ENCODE measurements at places on chromosomes 1 and 21.

DNA sequence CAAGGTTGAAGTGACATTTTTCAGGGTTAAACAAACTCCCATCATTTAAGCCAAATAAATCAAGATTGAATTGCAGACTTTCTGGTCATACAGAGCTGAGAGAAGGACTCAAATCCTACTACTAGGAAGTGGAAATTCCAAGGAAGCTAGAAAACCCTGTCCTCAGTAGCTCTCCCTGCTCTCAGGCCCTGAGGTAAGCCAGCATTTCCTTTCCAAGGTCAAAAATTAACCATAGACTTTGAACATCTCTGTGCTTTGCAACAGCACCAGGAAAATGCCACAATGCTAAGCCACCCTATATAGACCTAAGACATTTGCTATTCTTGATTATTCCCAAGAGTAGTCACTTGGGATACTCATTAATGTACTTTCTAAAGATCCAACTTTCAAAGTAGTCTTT is 45.1 kb downstream of the LUZP1 start:
- DNase-seq: no peak

DNA sequence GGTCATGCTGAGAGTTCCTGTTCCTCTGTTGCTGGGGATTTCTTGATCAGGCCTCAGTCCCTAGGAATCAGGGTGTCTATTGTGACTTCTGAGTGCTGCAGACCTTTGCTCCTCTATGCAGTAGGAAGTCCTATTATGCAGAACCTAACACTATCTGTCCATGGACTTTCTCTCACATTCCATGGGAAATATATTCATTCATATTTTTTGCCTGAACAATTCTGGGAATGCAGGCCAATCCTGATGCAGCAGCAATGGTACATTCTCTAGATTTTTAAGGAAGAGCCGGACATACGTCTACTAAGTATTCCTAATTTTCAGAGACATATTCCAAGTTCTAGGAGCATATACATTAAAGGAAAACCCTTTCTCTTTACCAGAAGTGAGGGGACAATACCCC is 61.1 kb upstream of the C1orf87 start:
- DNase-seq: no peak

DNA sequence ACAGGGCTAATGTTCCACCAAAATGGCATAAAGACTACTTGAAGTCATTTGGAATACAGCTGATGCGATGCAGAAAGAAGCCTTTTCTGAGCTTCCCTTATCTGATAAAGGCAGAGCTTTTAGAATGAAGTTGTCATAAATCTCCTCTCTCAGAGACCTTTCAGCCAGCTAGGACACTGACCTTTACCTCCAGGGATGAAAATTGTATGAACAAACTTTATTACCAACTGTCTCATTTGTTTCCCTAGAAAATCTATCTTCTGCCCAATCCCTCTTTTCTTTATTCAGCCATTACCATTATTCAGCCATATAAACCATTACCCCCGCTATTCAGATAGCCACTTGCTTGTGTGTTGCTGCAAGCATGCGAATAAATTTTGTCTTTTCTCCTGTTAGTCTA is 29.7 kb upstream of the RNF2 start:
- DNase-seq: no peak

- DNase-seq: no peak
Measured at GRCh38 chr1:226980122-226980560, 40.0 kb downstream of the COQ8A start.

DNA sequence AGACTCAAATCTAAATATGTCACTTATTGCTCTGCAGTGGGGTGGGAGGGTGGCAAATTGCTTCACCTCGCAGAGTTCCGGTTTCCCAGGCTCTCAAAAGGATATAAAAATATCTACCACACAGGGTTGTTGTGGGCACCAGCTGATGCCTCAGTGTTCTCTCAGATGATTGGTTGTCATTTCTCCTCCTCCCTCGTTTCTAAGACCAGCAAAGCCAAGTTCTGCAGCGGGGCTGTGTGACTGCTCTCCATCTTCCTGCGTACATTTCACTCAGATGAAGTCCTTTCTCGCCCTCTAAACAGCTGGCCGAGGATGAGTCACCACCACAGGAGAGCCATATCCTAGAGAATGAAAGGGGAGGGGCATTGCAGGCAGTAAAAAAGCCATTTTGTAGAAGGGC is 35.0 kb upstream of the VWA5B1 start:
- DNase-seq: no peak

DNA sequence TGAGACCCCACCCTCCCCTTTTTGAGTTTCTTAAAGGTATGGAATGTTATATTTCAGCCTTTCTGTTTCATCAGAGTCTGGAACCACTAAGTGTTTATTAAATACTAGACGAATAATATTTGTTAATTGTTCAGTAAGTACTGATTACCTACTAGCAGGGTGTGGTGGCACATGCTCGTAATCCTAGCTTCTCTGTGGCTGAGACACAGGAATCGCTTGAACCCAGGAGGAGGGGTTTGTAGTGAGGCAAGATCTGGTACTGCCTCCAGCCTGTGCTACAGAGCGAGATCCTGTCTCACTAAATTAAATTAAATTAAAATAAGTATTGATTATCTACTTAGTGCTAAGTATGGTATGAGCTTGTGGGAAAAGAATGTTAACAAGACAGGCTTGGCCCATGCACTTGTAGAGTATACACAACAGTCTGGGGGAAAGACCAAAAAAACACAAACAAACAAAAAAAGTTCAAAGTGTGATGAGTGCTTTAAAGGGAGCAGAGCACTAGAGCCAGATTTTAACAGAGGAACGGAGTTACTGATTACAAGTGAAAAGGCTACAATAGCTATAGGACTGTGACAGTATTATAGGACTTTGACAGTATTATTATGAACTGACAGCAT is 2.4 kb downstream of the CEPT1 start:
- DNase-seq: no peak

- no peak for DNase-seq
Measured at GRCh38 chr1:193054169-193054675, 4.9 kb downstream of the UCHL5 start.

GRCh38 chr1:118815909-118816308 is 172.2 kb downstream of the TBX15 start:
- no peak for DNase-seq

DNA sequence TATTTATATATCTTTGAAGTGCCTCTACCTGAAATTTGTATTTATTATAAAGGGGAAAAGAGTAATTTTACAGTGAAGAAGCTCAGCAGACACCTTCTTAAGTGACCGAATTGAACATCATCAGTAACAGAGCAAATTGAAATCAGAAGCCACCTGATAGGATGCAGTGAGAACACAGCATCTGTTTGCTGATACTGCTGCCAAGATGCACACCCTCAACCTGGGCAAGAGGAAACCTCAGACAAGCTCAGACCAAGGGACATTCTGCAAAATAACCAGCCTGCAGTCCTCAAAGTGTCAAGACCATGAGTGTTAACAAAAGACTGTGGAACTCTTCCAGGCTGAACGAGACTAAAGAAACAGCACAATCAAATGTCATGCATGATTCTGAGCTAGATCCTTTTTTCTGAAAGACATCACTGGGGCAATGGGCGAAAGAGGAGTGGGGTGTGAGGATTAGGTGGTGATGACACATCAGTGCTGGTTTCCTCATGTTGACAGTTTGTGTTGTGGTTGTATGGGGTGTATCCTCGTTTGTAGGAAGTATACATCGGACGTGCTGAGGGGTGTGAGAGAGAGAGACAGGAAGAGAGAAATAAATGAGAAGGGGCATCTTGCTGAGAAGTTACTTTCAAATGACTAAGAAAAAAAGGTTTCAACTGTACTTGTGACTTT is 103.7 kb downstream of the ABCA4 start:
- no peak for DNase-seq

- no peak for DNase-seq
Measured at GRCh38 chr1:208527156-208527555, 283.0 kb upstream of the PLXNA2 start.

DNA sequence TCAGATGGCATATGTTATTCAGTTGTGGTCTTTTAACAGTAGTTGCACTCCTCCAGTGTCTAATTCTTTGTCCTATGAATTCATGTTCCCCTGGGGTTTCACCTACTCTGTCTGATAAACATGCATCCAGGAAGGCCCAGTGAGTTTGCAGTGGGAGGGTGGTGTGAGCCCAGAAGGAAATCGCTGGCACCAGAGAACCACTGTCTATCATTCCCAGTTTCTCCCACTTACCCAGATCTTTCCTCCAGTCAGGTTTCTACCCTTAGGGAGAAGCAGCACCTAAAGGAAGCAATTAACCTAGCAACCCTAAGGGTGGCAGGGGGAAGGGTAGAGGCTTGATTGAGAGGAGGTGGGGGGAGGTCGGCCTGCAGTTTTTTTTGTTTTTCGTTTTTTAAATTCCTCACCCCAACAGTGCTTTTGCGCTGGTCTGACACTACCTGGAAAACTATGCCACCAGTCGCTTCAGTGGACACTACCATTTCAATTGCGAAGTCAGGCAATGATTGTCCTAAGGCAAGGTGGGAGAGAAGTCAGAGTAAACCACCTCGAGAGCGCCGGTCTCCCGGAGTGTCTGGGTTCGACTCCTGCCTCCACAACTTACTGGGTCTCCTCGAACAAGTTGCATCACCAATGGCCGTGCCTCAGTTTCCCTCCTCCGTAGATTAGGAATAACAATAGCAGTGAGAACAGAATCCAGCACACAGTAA is 766 bp upstream of the SLC44A3 start:
- DNase-seq: no peak

GRCh38 chr1:28070725-28071593 is 17.5 kb downstream of the EYA3 start:
- no peak for DNase-seq

DNA sequence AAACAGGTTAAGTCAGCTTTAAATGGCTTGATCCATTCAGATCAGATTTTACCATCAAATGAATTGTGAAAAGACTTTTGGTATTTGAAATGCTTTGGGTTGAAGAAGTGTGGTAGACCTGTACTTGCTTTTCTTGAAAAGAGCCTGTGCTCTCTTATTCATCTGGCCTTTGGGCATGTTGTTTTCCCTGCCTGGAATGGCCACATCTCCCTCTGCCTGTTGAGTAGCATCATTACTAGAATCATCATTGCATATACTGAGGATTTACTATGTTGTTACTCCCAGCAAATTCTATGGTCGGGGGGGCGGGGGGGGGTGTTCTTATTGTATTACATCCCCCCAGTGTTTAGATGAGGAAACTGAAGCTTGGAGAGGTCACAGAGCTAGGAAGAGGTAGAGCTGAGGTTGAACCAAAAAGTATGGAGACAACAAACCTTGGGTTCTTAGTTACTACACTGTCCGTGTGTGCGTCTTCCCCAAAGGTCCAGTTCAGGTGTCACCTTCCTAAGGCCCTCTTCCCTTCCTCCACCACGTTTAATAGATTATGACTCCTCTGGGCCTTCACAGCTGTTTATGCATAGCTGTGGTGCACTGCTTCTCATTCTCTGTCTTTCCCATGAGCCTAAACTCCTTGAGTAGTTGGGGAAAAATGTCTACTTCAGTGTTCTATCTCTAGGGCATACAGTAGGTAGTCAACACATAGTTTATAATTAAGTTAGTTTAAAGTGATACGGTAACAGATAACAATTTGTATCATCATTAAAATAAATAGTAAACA is 246.4 kb upstream of the HOOK1 start:
- DNase-seq: no peak

DNA sequence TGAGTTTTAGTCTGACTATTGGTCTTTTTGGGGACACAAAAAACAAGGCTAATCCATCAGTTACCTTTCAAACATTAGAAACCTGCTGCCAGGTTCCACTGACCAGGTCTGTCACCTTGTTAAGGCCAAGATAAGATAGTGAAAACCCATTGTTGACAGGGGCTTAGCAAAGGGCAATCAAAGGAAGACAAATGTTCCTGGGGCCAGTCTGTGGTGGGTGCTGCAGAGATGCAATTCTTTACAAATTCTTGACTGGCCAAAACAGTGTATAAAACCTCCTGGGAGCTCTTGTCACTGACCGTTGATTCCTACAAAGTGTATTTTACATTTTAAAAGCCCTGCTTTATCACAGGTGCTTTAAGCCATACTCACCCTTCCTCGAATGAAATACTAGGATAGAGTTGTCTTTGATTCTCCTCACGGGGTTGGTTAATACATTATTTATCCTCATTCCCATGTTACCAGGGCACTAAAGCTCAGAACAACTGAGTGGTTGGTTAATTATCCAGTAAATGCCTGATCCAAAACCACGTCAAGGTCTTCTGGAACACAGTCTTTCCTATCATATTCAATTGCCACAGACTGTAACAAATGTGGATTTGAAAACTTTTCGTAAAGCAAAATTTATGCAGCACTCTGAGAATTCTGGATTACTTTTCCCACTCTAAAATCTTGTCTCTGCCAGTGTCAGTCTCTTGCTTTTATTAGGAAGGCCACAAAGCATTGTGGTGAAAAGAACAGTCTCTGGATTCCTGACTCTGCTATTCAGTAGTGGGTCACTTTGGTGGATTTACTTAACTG is 77.2 kb downstream of the NRIP1 start:
- DNase-seq: no peak

DNA sequence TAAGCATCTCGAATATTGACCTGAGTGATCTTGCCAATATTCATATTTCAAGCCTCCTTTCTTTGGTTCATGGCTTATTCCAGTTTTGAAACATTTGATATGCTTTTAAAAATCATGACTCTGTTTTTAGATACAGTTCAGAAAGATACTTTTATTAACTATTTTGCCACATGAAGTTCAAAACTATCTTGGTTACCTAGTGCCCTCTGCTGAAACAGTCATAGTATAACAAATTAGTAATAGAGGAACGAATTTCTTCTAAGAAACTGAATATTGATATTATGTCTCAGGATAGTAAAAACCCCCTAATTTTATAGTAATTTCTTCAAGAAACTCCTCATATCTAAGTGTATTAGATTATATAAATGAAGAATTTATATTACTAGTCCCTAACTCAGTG is 52.6 kb upstream of the RC3H1 start:
- DNase-seq: no peak

GRCh38 chr1:90074970-90075391 is 80.1 kb downstream of the ZNF326 start:
- no peak for DNase-seq

- DNase-seq: no peak
Measured at GRCh38 chr21:45868086-45868485, 113.5 kb upstream of the COL6A1 start.

GRCh38 chr1:214318356-214318755 is 37.4 kb downstream of the SMYD2 start:
- no peak for DNase-seq

DNA sequence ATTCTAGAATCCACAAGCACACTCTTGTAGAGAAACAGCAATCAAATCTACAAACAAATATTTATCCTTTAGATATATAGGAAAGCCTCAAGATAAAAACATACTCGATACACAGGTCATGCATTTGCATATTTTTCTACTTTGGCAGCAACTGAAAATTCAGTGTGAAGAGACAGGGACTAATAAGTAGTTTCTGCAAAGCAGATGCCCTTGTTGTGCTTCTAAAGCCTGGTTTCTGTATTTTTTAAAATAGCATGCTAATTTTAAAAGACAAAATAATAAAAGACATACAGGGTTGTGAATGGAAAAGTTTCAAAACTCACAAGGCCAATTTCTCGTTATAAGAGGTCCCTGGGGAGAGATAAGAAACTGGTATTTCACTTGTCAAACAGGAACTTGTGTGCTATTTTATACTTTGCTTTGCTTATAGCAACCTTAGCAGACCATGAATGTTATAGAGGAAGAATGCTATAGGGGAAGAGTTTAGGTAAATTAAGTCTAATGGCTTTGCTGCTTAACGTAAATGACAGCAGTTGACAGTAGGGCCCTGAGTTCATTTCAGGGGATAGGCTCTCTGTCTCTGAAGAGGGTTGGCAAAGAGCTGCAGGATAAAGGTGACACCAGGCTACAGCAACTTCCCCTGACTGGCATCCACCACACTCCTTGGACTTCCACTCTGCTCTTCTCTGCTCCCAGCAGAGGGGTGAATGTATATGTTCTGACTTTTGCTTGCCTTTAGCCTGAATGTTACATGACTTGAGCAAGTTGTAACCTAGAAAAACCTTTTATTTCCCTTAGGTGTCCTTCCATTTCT is 9.4 kb upstream of the RGS13 start:
- no peak for DNase-seq
